ENCODE measurements at places on chromosomes 7 and 10.

GRCh38 chr7:8129318-8129659, 132.7 kb downstream of the ICA1 start:
- no peak for DNase-seq

- DNase-seq, result no peak
These were observed 215.9 kb downstream of the CRPPA start for GRCh38 chr7:16205466-16205865.

GRCh38 chr7:68107968-68108367, 1111.3 kb downstream of the TYW1 start:
- peak; percentile 18 for DNase-seq

DNA sequence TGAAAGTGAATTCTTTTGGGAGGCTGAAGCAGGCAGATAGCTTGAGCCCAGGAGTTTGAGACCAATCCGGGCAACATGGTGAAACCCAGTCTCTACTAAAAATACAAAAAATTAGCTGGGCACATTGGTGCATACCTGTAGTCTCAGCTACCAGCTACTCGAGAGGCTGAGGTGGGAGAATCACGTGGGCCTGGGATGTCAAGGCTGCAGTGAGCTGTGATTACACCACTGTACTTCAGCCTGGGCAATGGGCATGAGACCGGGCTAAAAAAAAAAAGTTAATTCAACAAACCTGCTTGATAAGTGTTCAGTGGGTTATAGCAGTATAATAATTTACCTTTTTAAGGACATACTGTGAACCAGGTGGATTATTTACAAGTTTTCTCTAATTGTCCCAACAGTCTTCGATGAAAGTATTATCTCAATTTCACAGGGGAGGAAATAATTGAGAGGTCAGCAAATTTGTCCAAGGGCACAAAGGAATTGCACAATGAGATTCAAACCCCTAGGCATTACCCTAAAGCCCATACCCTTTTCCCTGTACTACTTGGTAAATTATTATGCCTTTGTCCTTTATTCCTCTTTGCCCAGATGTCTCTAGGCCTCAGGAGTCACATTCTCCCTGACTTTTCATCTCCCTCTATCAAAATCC, 13.1 kb upstream of the DLD start:
- no peak for DNase-seq

DNA sequence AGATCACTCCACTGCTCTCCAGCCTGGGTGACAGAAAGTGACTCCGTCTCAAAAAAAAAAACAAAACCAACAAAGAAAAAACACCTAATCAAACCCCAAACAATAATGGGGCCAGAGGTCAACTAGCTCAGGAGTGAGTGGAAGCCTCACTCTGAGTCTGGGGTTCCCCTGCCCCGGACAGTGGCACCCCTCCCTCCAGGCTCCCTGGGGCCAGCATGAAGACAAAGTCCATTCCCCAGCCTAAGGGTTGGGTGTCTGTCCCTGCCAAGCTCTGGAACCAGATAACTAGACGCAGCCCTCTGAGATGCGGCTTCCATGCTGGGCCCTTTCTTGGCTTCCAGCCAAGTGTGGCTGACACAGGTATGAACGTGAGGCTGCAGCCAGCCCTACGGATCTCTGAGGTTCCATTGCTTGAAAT, 1.7 kb upstream of the FUOM start:
- DNase-seq, result no peak

Measured in AG08395 (cell line).